ENCODE measurements at places on chromosomes 2 and 18. TPM values are rescaled to one million over a fixed set of nuclear protein-coding genes. Genes with fewer than 3 reads are reported as not detected.

- DNase-seq, result no peak
These were observed 175.6 kb downstream of the LAMA1 start for GRCh38 chr18:6941996-6942395.

Gene SCYGR2
- not detected for total RNA-seq

DNA sequence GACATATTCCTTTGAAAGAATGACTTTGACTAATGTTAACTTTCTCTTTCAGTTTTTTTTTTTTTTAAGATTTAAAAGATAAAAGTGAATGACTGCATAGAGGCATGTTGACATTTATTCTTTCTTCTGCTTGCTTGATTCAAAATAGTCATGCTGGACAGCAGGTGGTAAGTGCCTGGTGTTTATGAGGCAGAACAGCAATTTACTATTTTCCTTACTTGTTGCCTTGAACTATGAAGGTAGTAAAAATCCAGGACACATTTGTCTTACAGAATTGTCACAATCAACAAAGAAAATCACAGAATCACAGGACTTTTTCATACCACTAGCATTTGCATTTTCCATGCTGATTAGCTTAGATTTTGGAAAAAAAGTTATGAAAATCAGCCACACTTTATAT is 388.3 kb downstream of the CTNNA2 start:
- DNase-seq, result no peak

- no peak for DNase-seq
These were observed 267.8 kb upstream of the NCKAP5 start for GRCh38 chr2:133835821-133836619.

Gene MYO3B
- 0.09 TPM for total RNA-seq

DNA sequence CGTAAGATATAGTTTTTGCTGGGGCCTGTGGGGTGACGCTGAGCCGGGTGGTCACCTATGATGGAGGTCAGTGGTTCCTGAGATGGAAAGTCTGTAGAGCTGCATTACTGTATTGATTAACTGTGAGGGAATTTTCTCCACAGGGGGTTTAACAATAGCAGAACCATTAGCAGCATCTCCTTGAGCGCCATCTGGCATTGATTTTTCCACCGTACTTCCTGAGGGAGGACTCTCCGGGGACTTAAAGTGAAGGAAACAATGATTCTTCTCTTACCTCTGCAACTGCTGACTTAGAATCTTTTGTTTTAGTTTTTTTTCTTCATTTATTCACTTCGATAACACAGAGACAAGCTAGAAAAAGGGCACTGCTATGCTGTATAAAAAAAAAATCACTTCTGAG is 22.6 kb upstream of the RNF125 start:
- no peak for DNase-seq

DNA sequence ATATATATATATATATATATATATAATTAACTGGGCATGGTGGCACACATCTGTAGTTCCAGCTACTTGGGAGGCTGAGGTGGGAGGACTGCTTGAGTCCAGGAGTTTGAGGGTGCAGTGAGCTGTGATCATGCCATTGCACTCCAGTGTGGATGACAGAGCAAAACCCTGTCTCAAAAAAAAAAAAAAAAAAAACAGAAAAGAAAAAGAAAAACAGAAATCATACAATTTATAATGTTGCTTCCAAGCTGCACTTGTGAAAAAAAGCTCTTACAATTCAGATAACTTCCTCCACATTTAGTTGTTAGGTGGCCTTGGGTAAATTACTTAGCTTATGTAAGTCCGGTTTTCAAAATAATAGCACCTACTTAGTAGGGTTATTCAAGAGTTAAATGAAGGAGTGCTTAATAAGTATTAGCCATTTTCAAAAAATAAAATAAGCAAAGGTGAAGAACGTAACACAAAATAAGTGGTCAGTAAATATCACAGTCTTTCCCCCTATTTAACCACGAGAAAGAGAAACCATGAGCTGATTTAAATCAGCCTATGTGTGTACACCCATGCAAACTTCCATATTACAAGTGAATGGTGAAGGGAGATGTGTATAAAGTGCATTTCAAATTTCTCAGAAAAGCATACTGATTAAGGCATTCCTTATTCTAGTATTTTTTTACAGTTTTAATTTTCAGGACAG is 2.3 kb downstream of the WIPF1 start:
- DNase-seq, result no peak
